ENCODE measurements at places on chromosomes 1 and 21. TPM values are rescaled to one million over a fixed set of nuclear protein-coding genes. Genes with fewer than 3 reads are reported as not detected.

DNA sequence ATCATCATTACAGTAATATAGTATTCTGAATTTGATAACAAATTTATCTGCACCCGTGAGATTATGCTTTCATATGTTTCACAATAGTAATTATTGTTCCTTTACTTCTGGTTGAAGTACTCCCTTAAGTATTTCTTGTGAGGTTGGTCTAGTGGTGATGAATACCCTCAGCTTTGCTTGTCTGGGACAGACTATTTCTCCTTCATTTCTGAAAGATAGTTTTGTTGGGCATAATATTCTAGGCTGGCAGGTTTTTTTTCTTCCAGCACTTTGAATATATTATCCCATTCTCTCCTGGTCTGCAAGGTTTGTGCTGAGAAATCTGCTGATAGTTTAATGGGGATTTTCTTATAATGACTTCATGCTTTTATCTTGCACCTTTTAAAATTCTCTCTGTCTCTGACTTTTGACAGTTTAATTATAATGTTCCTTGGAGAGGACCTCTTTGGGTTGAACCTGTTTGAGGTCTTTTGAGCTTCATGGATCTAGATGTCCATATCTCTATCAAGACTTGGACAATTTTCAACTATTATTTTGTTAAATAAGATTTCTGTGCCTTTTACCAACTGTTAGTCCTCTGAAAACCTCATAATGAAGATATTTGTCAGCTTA, 371.5 kb upstream of the VAMP3 start:
- no peak for DNase-seq

- DNase-seq: peak; percentile 53
Measured at GRCh38 chr1:219310181-219310728, 136.6 kb downstream of the LYPLAL1 start.

GRCh38 chr1:87644579-87645190, 316.0 kb downstream of the LMO4 start:
- DNase-seq: peak; percentile 59

- DNase-seq: no peak
Measured at GRCh38 chr1:222347627-222348026, 200.3 kb downstream of the HHIPL2 start.

WDR3 gene
- total RNA-seq: 13.4 TPM

GRCh38 chr1:82564333-82564732, 763.6 kb downstream of the ADGRL2 start:
- DNase-seq: no peak

TSPEAR gene
- 0.08 TPM for total RNA-seq

TFAP2E gene
- total RNA-seq: 0.18 TPM

- DNase-seq: peak; percentile 89
Measured at GRCh38 chr1:108590441-108590840, 30.5 kb downstream of the EEIG2 start.

MIS18A gene
- 13.3 TPM for total RNA-seq

- no peak for DNase-seq
Measured at GRCh38 chr1:76793594-76793993, 73.7 kb upstream of the ST6GALNAC5 start.

DNA sequence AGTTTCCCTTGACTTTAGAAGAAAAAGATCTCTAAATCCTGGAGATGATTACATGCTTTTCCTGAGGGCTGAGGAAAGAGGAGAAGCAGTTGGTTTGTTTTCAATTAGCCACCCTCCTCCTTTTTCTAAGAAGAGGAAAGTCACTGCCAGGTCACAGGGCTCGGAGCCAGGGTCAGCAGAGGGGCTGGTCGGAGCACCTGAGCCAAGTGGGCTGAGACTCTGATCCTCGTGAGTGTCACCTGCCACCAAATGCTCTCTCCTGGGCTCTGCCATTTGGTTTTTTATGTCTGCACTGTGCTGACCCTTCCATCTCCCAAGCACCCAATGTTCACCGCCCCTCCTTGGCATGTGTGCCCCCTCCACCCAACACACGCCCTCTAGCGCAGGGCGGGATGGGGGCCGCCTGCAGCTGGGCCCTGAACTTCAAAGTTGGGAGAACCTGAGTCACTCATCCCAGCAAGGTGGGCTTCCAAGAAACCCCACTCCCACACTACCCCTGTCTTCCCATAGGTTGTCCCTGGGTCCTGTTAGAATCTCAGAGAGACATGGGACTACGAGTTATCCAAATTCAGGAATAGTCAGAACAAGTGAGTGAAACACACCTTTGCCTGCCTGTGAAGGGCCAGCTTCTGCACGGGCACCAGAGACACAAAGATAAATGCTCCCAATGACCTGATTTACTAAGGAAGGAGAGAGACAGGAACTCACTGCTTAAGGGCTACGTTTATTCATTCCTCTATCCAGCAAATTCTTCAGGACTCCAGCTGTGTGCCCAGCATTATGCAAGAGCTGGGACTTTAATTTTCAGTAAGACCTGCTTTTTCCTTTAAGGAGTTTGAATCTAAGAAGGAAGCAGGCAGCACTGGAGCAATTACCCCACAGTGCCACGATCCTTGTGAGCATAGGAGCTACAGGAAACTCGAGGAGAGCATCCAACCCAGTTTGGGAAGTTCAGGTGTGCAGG, 127.5 kb downstream of the RHOU start:
- peak; percentile 14 for DNase-seq

HFM1 gene
- 0.49 TPM for total RNA-seq

DNA sequence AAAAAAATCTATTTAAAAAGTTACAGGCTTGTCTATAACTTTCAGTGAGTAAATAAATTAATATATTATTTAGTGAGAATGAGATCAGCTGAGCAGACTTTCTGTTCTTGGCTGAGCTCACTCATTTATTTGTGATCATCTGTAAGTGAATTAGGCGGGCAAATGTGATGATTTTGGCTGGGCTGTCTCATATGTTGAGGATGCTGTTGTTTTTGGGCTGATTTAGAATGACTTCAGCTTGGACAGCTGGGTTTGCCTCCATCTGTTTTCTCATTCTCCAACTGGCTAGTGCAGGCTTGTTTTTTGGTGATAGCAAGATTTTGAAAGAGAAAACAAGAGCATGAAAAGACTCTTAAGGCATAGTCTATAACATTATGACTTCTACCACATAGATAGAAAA, 475.8 kb upstream of the OLFM3 start:
- no peak for DNase-seq

DNA sequence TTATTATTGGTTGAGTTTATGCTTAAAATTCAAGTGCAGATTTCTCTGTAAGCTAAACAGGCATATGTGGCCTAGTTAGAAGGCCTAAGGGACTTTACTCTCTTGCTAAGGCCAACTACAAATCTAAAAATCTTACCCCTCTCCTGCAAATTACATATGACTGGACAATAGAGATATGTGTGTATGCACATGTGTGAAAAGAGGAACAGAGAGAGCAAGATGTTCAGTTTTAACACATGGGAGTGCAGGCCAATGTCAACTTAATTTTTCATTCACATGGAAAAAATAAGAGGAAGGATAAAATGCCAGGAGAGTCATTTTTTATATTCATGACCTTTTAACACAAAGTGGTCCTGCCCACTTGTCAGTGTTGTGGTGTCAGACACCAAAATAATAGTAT, 8.5 kb downstream of the OR10K2 start:
- DNase-seq: no peak

DNA sequence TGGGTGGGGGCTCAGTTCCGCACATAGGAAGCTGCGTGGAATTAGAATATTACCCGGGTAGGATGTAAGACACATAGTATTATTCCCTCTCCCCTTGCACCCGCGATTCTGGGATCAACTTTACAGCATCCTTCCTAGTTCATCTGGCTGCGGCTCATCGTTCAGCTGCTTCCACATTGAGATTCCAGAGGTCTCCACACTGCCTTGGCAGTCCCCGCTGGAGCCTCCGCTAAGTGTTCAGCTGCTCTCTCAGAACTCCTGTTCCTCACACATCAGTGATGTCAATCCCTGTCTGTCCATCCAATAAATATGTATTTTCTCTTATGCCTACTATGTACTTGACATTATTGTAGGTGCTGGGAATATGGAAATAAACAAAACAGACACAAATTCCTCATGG, 135.6 kb upstream of the SYT6 start:
- no peak for DNase-seq

SMPDL3B gene
- 0.09 TPM for total RNA-seq

DPT gene
- total RNA-seq: 8.8 TPM

PAPPA2 gene
- total RNA-seq: 15.9 TPM

DNA sequence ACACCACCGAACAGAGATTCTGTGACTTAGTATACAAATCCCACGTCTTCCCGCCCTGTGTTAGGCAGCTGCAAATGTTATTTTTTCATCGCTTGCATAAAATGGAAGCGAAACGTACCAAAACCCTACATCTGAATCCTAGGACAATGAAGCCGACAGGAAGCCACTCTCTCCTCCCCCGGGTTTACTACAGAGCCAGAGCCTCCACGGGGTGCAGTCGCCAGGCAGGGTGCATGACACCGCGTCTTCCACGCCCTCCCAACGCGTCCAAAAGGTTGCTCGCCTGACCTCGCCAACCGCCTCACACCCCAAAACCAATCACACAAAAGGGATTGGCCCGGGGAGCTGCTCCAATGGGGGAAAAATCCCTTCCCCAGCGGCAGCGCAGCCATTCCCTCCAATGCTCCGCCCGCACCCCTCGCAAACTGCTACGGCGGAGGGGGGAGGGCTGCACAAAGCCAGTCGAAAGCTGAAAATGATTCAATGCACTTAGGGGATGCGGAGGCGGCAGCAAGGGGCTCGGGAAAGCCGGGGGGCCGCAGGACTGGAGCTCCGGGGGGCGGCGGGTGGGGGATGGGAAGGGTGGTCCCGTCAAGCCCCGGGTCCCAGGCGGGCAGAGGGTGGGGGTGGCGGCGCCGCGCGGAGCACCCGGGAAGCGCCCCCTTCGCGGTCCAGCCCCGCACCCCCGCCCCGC, 701 bp downstream of the CEP170 start:
- peak; percentile 78 for DNase-seq

PTPN14 gene
- 46.6 TPM for total RNA-seq

FCRL5 gene
- total RNA-seq: not detected

GRCh38 chr1:86701731-86702130, 2.6 kb upstream of the SH3GLB1 start:
- DNase-seq: peak; percentile 49

- peak; percentile 30 for DNase-seq
Measured at GRCh38 chr1:246602194-246602593, 35.9 kb downstream of the CNST start.

DNA sequence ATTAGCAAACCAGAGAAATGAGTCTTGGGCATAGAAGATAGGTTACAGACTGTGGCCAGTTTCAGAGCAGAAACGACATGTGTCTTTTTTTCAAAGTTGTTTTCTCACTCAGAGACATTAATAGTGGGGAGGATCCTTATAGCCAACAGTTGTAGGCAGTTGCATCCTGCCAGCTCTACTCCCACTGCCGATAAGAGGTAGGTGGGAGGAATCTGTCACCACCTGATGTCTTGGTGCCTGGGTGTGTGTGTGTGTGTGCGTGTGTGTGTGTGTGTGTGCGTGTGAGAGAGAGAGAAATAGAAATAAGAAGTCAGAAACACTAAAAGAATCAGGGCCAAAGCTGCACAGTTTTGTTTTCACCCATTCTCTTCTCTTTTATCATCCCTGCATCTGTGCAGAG, 219.5 kb downstream of the ZP4 start:
- no peak for DNase-seq

SYDE2 gene
- 5.2 TPM for total RNA-seq

- DNase-seq: no peak
Measured at GRCh38 chr1:214124281-214124805, 136.6 kb downstream of the PROX1 start.

- peak; percentile 99 for DNase-seq
Measured at GRCh38 chr1:162541619-162542141, 19.8 kb upstream of the UAP1 start.

- peak; percentile 98 for DNase-seq
Measured at GRCh38 chr21:26795866-26796329, 49.3 kb downstream of the ADAMTS1 start.

DNA sequence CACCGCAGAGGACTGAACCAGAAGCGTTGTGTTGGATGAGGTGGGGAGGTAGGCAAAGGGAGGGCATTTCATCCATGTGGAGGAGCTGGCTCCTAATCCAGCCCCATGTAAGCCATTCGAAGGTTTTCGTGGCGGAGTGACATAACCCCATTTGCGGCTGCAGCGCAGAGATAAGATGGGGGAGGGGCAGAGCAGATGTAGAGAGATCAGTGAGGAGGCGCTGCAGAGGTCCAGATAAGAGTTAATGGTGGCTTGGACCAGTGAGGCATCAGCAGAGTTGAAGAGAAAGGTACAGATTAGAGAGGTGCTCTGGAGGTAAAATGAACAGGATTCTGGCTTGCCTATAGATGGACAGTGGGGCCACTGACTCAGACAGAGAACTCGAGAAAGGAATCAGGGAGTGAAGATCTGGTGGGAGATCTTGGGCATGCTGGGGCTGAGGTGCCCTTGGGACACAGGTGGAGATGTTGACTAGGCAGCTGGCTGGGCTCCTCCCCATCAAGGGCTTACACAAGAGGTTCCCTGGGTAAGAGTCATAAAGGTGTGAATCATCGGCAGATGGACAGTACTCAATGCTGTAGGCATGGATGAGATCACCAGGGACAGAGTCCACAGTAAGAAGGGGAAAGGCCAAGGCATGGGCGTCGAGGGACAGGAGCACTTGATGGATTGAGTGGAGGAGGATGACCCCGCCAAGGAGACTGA, 7.8 kb upstream of the PTPRF start:
- DNase-seq: peak; percentile 45

GRCh38 chr1:35444519-35444774, 112.8 kb downstream of the KIAA0319L start:
- no peak for DNase-seq

TFF2 gene
- total RNA-seq: not detected

LCE2B gene
- total RNA-seq: not detected

IGSF5 gene
- total RNA-seq: not detected

GRCh38 chr1:201893431-201893830, 4.7 kb downstream of the SHISA4 start:
- DNase-seq: no peak

AVPR1B gene
- not detected for total RNA-seq

SELP gene
- total RNA-seq: not detected

DYRK3 gene
- 27.7 TPM for total RNA-seq

- DNase-seq: no peak
Measured at GRCh38 chr1:9780554-9781110, 43.1 kb downstream of the CLSTN1 start.

EPS8L3 gene
- not detected for total RNA-seq

CXADR gene
- 2.0 TPM for total RNA-seq

DNA sequence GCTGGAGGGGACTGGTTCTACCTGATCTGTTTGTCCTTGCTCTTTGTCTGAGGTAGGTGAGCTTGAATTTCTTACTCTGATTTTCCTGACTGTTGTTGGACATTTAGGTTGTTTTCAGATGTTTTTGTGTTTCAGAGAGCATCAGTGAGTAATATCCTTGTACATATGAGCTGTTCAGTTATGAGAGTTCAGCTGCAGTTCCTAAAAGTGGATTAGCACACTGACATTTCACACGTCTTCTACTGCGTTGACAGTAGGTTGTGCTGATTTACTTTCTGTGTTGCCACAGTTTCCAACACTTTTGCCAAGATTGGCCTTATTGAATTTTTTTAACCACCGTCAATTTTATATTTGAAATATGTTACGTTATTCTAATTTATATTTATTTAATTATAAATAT, 27.7 kb downstream of the CXADR start:
- DNase-seq: no peak
